CD4-positive, alpha-beta T cell (primary cell): ENCODE measurements at places on chromosomes 4 and X. TPM values are rescaled to one million over a fixed set of nuclear protein-coding genes. Genes with fewer than 3 reads are reported as not detected.

CPZ gene
- total RNA-seq: not detected

PPM1K gene
- 71.0 TPM for total RNA-seq

GAGE12H gene
- total RNA-seq: not detected

HTN1 gene
- total RNA-seq: not detected

GPC4 gene
- not detected for total RNA-seq

GK2 gene
- total RNA-seq: not detected

CCDC158 gene
- total RNA-seq: not detected

SCRG1 gene
- not detected for total RNA-seq

SRPX2 gene
- not detected for total RNA-seq

DTHD1 gene
- 0.11 TPM for total RNA-seq

VEGFC gene
- total RNA-seq: not detected
